Esophagus squamous epithelium (tissue), 5 donors: ENCODE measurements at places on chromosomes 5 and 9.
A peak's percentile ranks its signal among the peaks of the same experiment; 100 is the strongest.

DNA sequence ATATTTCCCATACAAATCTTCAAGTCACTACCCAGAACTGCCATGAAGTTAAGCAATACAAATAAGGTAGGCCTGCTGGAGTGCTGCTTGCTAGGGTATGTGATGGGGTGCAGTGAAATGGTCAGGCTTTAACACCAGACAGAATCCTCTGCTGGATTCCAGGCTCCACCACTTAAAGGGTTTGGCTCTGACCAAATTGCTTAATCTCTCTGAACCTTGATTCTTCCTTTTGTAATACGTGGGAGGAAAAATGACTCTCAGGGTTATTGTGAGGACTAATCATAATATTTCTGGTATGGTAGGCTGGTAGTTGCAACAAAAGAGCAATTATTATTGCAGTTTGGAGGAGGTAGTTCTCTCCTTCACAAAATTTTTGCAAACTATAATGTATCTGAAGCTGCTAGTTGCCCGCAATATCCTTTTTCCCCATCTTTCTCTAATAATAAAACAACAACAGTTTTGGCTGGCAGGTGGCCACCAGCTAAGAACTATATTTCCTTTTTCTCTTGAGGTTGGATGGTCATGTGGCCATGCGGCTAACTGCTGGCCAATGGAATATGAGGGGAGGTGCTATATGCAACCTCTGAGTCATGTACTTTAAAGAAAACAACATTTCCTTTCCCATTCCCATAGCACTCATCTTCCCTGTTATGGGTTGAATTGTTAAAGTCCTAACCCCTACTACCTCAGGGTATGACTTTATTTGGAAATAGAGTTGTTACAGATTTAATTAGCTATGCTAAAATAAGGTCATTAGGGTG lies 44.1 kb downstream of the CCL28 start:
- no peak overlapping the region for H3K4me3 ChIP-seq
- no peaks in the 10 kb centered on the region for H3K27me3 ChIP-seq
- H3K36me3 ChIP-seq = no peaks in the 10 kb centered on the region
- H3K27ac ChIP-seq = peak overlapping the region; percentile 72
- no peak for DNase-seq
- H3K4me1 ChIP-seq = no peaks in the 10 kb centered on the region

- no peaks in the 10 kb centered on the region for H3K36me3 ChIP-seq
- peaks cover 63% of the 10 kb centered on the region for H3K4me1 ChIP-seq
- H3K4me3 ChIP-seq = no peak overlapping the region
- H3K27ac ChIP-seq = peak overlapping the region; percentile 95
- no peaks in the 10 kb centered on the region for H3K27me3 ChIP-seq
- no peak for DNase-seq
These were observed 37.1 kb upstream of the GLRX start for GRCh38 chr5:95859661-95860060.

- H3K4me1 ChIP-seq = no peaks in the 10 kb centered on the region
- no peak for DNase-seq
- no peak overlapping the region for H3K4me3 ChIP-seq
- no peaks in the 10 kb centered on the region for H3K27me3 ChIP-seq
These were observed 43.4 kb upstream of the NR4A3 start for GRCh38 chr9:99778308-99778707.

GRCh38 chr5:75668445-75668844 lies 48.8 kb downstream of the POC5 start:
- H3K4me1 ChIP-seq = peaks cover 18% of the 10 kb centered on the region
- H3K36me3 ChIP-seq = peaks cover 12% of the 10 kb centered on the region
- H3K27ac ChIP-seq = peak overlapping the region; percentile 73
- no peak overlapping the region for H3K4me3 ChIP-seq
- H3K27me3 ChIP-seq = no peaks in the 10 kb centered on the region

- H3K27me3 ChIP-seq = no peaks in the 10 kb centered on the region
- no peaks in the 10 kb centered on the region for H3K36me3 ChIP-seq
- DNase-seq = no peak
- no peak overlapping the region for H3K27ac ChIP-seq
- no peak overlapping the region for H3K4me3 ChIP-seq
- no peaks in the 10 kb centered on the region for H3K4me1 ChIP-seq
These were observed 176.5 kb upstream of the PANK3 start for GRCh38 chr5:168755548-168756093.

DNA sequence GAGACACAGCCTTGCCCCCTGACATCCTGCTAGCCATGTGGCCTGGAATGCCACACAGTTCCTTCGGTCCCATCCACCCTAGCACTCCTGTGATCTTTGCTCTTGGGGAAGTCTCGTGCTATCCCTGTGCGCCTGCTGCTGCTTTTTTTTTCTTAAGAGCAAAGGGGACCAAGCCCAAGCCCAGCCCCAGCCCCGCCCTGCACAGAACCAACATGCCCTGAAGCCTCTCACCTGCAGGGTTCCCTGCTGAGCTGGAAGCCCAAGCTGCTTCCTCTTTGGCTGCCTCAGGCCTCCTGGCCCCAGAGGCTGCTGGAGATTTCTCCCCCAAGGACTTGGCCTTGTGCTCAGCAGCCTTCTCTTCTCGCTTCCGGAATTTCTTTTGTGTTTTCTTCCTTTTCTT lies 1.8 kb downstream of the SURF6 start:
- no peak overlapping the region for H3K27ac ChIP-seq
- H3K4me1 ChIP-seq = peaks cover 62% of the 10 kb centered on the region
- no peaks in the 10 kb centered on the region for H3K27me3 ChIP-seq
- H3K4me3 ChIP-seq = peak overlapping the region; percentile 82

DNA sequence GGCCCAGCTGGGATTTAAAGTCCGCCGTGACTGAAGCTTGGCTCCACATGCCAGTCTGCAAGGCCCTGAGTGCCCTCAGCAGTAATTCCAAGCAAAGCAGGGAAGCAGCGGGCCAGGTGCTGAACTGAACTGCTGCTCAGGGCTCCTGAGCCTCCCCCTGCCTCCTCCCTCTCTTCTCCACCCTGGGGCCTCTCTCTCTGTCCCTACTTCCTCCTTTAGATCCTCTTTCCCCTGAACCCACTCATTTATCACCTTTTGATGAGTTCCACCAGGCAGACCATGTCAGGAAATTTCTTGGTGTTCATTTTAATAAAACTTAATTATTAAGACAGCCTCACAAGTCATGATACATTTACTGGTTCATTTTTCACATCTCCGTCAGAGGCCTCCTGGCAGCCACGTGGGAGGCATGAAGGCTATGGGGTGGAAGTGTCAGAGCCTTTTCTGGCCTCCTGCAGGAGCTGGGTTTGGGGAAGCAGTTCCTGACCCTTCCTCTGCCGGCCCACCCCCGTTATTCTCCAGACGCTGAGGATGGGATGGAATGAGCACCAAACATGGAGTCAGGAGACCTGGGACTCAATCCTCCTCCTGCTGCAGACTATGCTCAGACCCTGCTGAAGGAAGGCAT lies 32.2 kb upstream of the KCNIP1 start:
- no peaks in the 10 kb centered on the region for H3K27me3 ChIP-seq
- no peak for DNase-seq
- no peak overlapping the region for H3K27ac ChIP-seq
- no peaks in the 10 kb centered on the region for H3K4me1 ChIP-seq

DNA sequence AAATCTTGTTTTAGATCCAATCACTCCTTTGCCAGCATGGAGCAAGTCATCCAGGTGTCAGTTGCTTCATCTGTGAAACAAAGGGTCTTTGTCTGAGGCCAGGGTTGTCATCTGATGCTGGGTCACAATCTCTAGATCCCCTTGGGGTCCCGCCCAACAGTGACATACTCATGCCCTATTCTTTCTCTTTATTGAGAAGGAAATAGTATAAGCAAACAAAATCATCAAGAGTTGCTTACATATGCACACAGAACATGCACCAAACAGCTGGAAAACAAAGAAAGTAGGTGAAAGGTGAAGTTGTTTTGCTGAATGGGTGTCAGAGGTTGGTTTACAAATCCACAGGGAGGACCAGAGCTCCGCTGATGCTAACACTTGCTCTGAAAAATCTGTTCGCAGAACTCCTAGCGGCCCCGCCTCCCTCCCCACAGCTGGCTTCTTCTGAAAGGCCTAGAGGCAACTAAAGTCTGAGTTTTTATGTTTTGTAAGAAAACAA lies 106.1 kb upstream of the SLC44A1 start:
- no peaks in the 10 kb centered on the region for H3K36me3 ChIP-seq
- DNase-seq = no peak
- H3K27ac ChIP-seq = no peak overlapping the region
- peaks cover 23% of the 10 kb centered on the region for H3K4me1 ChIP-seq

GRCh38 chr9:93713716-93714115 lies 137.3 kb downstream of the PHF2 start:
- H3K4me1 ChIP-seq = no peaks in the 10 kb centered on the region
- H3K27me3 ChIP-seq = no peaks in the 10 kb centered on the region
- no peak for DNase-seq
- no peak overlapping the region for H3K4me3 ChIP-seq

GRCh38 chr5:132490484-132491367 lies at the start of gene IRF1:
TSS of gene IRF1 (minus strand) at chr5:132490773. CDS start at chr5:132489478, 1,295 bp downstream.
- H3K27ac ChIP-seq = peak within 1 kb of the TSS; percentile 98
- peaks cover 83% of the 10 kb centered on the region for H3K4me1 ChIP-seq
- H3K27me3 ChIP-seq = no peaks in the 10 kb centered on the region
- H3K4me3 ChIP-seq = peak within 1 kb of the TSS; percentile 85
